ENCODE measurements at places on chromosomes 7 and 10. TPM values are rescaled to one million over a fixed set of nuclear protein-coding genes. Genes with fewer than 3 reads are reported as not detected.

Gene MINPP1
- total RNA-seq: 30.7 TPM

Gene CUBN
- total RNA-seq: 5.2 TPM

Gene SFTPA1
- not detected for total RNA-seq

Gene CUZD1
- total RNA-seq: 2.1 TPM

Gene PRPS1L1
- not detected for total RNA-seq

Gene PDE1C
- total RNA-seq: 0.43 TPM

Gene PAX4
- not detected for total RNA-seq

Gene CALHM3
- not detected for total RNA-seq

Gene APBB1IP
- not detected for total RNA-seq

Gene SMNDC1
- 16.4 TPM for total RNA-seq

Gene CALML3
- not detected for total RNA-seq

Gene KCP
- not detected for total RNA-seq

All from thoracic aorta endothelial cell (primary cell).